ENCODE measurements at places on chromosomes 4 and X.

GRCh38 chr4:174422893-174423256, 99.4 kb downstream of the HPGD start:
- no peak for DNase-seq

- no peak for DNase-seq
Measured at GRCh38 chr4:184850018-184850417, 24.2 kb upstream of the ACSL1 start.

GRCh38 chr4:79199743-79200142, 126.1 kb downstream of the NAA11 start:
- DNase-seq: no peak

DNA sequence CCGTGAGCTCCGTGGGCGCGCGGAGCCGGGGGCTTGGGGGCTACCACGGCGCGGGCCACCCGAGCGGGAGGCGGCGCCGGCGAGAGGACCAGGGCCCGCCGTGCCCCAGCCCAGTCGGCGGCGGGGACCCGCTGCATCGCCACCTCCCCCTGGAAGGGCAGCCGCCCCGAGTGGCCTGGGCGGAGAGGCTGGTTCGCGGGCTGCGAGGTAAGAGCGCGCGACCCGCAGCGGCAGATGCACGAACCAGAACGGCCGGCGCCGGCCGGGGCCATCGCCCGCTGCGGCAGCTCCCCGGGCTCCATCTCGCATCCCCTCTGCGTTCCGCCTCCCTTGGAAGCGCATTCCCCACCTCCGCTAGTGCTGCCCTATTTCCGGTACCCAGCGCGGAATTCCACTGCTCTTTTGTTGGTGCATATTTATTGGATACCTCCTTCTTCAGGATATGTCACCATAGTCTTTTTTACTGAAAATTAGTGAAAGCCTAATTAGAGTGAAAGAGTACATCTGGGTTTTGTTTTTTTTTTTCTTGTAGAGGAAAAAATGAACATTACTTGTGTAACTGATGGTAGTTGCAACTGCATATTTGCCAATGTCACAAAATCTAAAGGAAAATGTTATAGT, 797 bp downstream of the PKD2 start:
- peak; percentile 63 for DNase-seq

GRCh38 chr4:10164877-10165283, 48.3 kb upstream of the WDR1 start:
- peak; percentile 16 for DNase-seq
